CD4-positive, alpha-beta T cell treated with Interleukin-21 for 1 hour (primary cell): ENCODE measurements at places on chromosomes 5 and 9.
A peak's percentile ranks its signal among the peaks of the same experiment; 100 is the strongest.

GRCh38 chr5:149618581-149619248 lies 37.4 kb downstream of the ARHGEF37 start:
- DNase-seq = peak; percentile 14

DNA sequence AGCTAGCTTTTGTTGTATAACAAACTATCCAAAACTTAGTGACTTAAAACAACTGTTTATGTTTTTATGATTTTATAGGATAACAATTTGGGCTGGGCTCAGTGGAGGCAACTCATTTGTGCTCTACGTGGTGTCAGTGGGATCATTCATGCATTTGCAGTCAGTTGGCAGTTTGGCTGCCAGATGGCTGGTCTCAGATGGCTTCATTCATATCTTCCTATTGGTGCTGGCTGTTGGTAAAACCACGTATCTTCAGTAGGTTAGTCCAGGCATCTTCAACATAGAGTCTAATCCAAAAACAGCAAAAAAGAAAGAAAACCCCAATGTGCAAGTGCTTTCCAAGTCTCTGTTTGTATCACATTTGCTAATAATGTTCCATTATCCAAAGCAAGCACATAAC lies 51.7 kb upstream of the RIC1 start:
- no peak for DNase-seq

DNA sequence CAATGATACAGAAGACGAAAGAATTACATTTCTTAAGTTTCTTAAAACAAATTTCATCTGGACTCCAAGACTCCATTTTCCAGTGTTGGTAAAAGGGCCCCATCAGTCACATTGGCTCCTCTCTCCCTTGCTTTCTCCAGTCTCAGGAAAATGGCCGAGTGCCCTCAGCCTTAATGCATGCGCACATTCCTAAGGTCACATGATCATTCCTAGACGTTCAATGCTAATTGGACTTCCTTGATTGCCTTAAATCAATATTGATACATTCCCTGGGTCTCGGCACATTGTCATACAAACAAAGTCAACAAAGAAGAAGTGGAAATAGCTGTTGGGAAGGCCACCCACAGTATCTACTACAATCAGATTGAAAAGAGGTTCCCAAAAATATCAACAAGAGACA lies 413.6 kb upstream of the GRAMD2B start:
- no peak for DNase-seq

GRCh38 chr9:77237896-77238295 lies 60.6 kb downstream of the VPS13A start:
- no peak for DNase-seq

DNA sequence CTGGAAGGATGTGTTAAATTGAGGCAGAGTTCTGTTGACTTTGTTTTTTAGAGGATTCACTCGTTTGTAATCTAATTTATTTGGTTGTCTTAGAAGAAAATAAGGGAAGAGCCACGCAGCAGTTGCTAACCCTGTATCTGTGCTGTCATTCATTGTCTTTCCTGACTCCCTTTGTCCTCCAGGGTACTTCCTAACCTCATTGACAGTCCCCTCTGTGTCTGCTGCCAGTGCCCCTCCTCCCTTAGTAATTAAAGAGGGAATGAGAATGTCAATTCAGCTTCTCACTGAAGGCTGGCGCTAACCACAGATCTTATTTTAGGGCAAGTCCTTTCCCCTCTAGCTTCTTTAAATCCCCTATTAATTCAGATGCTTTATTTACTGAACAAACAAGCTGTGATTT lies 84.0 kb downstream of the MAST4 start:
- no peak for DNase-seq

DNA sequence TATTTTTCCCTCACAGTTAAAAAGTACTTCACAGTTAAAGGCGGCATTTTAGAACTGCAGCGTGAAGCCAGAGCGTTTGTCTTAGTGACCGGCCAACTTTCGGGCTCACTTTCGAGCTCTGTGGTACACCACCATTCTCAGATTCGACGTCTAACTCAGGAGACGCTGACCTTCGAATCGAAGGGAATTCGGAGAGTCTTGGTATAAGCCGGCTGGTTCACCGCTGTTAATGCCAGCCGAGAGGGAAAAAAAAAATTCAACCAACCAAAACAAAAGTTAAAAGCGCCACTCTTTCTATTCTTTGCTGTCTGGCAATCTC lies 544 bp upstream of the SNX24 start:
- no peak for DNase-seq

- no peak for DNase-seq
Observed at GRCh38 chr5:151937851-151938250, 13.2 kb upstream of the GLRA1 start.

- DNase-seq = no peak
Observed at GRCh38 chr9:123488722-123489321, 132.8 kb downstream of the CRB2 start.

DNA sequence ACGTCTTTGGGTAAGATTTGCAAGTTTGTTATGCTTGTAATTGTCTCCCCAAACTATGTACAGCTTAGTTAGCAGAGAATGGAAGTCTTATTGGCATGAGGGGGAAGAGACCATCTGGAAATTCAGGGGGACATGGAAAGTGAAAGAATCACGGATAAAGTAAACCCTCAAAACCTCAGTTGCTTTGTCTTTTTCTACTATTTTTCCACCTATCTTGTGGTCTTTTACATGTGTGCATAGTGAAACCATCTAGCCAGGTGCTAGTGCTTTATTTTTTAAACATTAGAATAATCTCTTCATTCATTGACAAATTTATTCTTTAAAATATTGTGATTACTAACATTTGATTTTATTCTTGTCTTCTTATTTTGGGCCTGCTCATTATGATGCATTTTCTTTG lies 441.1 kb upstream of the RORB start:
- DNase-seq = no peak

DNA sequence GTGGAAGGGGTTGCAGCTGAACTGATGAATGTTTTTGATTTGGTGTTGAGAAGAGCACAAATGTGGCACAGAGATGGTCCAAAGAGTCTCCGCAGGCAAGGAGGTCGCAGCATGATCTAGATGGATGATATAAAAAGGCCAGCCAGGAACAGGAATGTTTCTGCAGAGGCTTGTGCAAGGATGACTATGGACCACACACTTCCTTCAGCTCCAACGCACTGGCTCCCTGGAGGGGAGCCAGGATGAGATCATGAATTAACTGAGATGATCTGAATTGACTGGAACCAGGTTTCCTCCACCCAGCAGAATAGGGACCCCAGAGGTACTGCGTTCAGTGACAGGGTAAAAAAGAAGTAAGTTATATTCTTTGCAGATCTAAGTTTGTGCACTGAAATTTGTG lies 89.0 kb downstream of the ARSB start:
- DNase-seq = no peak
